ENCODE measurements at places on chromosomes 7 and 10.

- DNase-seq = no peak
Measured at GRCh38 chr7:47611045-47611511, 29.2 kb upstream of the TNS3 start.

- no peak for DNase-seq
Measured at GRCh38 chr7:34747867-34748727, 90.1 kb downstream of the NPSR1 start.

DNA sequence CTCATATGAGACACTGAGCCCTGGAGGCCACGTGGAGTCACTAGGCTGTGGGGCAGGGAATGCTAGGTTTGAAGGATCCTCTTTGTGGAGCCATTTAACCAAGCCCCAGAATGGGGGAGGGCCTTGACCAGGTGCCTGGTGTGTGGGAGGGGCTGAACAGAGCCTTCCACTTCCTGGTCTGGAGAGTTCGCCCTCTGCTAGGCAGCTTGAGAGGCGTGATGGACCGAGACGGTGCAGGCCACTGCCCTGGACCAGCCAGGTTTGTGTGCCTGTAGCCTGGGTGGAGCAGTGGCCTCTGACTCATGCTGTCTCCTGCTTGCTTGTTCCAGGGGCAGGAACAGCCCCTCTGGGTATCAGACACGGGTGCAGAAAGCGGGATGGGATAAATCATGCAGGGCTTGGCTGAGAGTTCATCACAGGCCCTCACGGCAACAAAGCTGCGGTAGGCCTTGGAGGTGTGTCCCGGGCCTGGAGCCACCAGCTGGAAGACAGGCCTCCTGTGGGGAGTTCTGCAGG is 27.4 kb downstream of the ADAMTS14 start:
- no peak for DNase-seq

DNA sequence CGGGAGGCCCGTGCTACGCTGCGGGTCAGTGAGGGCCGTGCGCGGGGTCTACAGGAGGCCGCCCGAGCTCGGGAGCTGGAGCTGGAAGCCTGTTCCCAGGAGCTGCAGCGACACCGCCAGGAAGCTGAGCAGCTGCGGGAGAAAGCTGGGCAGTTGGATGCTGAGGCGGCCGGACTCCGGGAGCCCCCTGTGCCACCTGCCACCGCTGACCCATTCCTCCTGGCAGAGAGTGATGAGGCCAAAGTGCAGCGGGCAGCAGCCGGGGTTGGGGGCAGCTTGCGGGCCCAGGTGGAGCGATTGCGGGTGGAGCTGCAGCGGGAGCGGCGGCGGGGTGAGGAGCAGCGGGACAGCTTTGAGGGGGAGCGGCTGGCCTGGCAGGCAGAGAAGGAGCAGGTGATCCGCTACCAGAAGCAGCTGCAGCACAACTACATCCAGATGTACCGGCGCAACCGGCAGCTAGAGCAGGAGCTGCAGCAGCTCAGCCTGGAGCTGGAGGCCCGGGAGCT is 7.0 kb downstream of the LZTS2 start:
- DNase-seq = no peak

DNA sequence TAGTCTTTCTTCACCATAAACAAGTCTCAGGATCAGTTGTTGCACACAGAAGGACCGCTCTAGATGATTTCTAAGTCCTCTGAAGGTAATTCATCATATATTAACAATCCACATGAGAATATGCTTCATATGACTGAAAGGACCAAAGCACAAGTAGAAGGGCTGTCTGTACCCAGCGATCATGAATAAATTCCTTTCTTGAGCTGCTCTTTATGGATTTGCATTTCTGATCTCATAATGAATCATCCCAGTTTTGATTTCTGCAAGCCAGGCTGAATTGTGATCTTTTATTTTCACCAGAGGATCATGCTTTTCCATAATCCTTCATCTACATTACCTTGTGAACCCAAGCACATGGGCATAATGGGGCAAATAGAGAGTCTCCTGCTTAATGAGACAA is 675.6 kb downstream of the MAGI2 start:
- no peak for DNase-seq

GRCh38 chr7:66237906-66238772 is 33.0 kb downstream of the TPST1 start:
- no peak for DNase-seq

GRCh38 chr10:114811862-114812261 is 9.7 kb upstream of the FHIP2A start:
- no peak for DNase-seq

- DNase-seq = no peak
Measured at GRCh38 chr7:25455683-25456251, 227.5 kb upstream of the NPVF start.

DNA sequence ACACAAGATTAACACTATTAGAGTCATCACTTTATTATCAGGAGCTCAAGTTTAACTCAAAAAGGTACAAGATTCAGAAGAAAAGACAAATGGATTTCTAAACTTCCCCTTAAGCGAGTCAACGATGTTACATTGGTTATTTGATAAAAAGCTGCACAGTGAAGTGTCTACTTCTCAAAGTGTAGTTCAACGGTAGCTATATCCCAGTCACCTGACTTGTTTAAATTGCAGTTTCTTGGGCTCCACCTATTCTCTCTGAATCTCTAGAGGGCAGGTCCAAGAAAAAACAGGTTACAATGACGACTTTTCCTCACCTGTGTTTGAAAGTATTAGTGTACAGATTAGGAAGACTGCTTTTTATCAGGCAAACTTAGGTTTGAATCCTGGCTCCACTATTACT is 16.6 kb downstream of the MINDY3 start:
- no peak for DNase-seq

DNA sequence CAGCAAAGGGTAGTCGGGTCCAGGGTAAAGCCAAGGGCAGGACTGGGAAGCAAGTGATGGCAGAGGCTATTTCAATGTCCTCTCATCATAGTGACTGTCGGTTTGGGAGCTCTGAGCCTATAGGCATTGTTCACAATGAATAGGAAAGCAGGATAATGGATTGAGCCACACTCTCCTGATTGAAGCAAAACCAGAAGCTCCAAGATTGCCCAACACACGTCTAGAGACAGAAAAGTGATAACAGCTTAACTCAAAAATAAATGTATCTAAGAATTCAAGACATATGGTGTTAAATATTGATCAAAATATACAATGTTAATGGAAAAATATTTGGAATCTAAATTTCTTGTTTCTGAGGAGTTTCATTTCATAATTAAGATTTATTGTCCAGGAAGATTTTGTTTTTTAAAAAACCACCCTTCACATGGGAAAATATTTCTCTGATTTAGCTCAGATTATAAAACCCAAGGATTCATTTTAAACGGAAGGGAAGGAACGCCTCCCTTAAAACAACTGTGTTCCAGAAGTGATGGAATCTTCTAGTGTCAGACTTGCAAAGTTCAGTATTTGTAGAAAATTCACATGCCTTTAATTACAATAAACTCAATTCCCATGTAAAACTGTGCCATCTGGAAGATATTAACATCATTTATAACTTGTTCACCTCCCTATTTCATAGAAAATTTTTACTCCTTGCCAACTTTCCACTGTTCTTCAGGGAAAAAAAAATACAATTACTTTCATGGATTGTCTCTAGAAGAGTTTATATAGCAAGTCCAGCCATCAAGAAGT is 54.5 kb downstream of the NRP1 start:
- no peak for DNase-seq

DNA sequence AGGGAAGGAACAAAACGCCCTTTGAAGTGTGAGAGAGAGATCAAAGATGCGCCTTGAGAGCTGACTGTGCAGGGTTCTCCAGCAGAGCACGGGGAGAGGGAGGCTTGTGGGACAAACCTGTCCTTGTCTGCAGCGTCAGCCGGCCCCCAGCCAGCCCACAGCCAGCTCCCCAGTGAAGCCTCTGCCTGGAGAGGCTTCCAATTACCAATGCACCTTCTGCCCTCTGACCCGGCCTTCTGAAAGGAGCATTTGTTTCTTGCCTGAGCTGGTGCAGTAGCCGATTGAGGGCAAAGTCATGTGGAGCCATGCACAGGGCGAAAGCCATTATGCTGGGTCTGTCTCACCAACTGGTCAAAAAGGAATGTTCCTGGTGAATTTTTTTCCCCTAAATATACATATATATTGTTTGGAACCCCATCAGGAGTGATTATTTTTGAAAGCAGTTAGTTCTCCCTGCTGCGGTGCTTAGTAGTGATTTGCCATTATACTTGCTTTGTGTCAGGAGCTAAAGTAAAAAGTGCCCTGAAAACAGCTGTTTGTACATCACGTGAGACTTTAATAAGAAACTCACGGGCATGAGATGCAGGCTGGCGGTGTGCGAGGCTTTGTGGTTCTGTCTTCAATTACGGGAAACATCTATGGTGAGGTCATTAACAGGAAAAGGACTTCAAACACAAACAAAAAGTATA is 268.6 kb downstream of the KLF6 start:
- DNase-seq = no peak

- DNase-seq = no peak
Measured at GRCh38 chr10:620971-621370, 68.5 kb downstream of the DIP2C start.

- no peak for DNase-seq
Measured at GRCh38 chr7:44063894-44064651, 1.3 kb downstream of the PGAM2 start.

- DNase-seq = no peak
Measured at GRCh38 chr10:43204042-43204942, 62.6 kb downstream of the RASGEF1A start.

- DNase-seq = no peak
Measured at GRCh38 chr7:21364801-21365271, 63.0 kb upstream of the SP4 start.

DNA sequence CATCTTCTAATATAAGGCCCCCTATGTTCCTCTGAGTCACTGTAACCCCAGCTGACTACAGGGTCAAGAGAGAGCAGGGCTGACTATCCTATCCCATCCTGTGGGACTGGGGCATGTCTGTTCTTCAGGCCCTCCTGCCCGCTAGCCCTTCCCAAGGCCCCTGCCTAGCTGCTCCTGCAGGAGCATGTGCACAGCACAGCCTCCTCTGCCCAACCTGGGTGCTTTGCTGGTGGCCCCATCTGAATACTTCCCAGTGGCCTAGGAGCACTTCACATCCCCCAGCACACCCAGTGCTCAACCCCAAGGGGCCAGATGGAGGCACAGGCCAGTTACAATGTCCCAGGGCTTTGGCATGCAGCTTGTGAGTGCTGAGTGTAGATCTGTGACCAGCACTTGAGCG is 37.3 kb downstream of the AGBL3 start:
- no peak for DNase-seq

DNA sequence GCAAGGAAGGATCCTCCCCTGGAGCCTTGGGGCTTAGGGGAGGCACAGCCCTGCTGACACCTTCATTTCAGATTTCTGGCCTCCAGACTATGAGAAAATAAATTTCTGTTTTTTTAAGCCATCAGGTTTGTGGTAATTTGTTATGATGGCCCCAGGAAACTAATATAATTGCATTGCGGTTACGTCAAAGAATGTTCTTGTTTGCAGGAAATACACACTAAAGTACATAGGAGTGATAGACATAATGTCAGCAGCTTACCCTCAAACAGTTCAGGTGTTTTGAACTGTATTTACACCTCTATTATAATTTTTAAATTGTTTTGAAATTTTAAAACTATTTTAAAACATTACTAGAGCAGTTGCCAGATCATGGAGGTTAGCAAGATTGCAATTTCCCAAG is 12.6 kb upstream of the FHIP2A start:
- DNase-seq = no peak

DNA sequence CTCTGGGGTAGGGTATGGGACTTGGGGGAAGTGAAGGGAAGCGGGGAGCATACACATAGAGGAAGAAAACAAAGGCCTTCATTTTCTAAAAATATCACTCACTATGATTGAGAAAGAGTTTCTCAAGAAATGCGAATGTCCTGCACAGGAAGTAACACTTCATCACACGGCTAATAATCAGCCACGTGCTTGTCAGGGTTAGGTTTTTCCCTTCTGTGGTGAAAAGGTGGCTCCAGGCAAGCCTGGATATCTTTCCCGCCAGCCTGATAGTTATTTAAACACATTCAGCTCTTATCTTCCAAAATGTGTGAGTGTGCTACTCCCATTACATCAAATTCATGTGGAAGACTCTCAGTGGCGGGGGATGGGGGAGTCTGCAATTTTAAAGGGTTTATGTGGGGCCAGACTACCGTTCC is 166.4 kb upstream of the ADO start:
- no peak for DNase-seq

GRCh38 chr7:16594061-16594460 is 51.5 kb downstream of the ANKMY2 start:
- no peak for DNase-seq

GRCh38 chr10:30823651-30824050 is 194.1 kb upstream of the LYZL2 start:
- DNase-seq = no peak

DNA sequence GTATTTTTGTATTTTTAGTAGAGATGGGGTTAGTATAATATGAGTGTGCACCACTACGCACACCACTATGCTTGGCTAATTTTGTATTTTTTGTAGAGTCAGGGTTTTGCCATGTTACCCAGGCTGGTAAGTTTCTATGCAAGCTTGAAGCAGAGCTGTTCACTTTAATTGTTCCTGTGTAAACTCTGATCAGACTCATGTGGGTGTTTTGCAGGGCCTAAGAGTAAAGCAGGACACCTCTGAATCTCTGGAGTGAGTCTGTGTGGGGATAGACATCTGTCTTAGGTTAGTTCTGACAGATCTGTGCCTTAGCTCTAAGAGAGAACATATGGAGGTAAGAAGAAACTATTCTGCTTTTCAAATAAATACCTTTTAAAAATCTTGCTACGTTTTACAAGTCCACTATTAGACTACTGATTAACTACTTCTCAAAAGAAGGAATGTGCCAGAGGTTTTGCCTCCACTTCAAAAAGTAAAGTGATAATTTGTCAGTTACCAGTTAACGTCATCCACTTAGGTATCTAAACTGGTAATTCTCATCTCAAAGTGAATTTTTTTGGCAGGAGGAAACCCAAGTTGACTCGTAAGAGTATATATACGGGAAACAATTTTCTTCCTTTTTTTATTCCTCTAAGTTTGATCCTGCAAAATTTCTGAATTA is 1.1 kb downstream of the COL17A1 start:
- DNase-seq = no peak

DNA sequence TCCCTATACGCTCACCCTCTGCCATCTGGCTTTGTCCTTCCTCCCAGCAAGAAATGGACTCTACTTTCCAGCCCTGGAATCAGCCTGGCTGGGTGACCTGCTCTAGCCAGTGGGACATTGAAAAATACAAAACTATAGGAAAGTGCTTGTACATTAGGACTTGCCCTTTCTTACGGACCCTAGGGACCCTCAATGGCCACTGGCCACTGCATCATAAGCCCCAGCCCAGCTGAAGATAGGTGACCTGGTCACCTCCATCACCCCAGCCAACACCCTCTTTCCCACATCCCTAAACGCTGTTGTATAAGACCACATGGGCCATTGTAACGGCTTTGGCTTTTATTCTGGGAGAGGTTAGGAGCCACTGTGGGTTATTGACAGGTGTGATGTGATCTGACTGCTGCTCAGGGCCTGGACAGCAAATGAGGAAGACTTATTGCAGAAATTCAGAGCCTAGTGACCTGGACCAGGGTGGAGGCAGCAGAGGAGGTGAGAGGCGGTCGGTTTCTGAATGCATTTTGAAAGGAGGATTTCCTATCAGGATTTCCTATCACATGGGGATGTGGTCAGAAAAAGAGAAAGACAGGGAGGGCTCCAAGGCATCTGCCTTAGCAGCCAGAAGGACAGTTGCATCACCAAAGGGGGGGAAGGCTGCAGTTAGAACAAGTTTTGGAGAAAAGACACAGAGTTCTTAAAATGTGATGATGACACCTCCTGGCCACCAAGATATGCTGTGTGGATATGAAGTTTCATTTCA is 2.2 kb upstream of the LMBR1 start:
- DNase-seq = no peak

GRCh38 chr10:122182308-122182707 is 88.8 kb upstream of the BTBD16 start:
- no peak for DNase-seq

GRCh38 chr10:71748671-71749191 is 24.6 kb downstream of the VSIR start:
- no peak for DNase-seq
